ENCODE measurements at places on chromosomes 6 and 20. TPM values are rescaled to one million over a fixed set of nuclear protein-coding genes. Genes with fewer than 3 reads are reported as not detected.

DNA sequence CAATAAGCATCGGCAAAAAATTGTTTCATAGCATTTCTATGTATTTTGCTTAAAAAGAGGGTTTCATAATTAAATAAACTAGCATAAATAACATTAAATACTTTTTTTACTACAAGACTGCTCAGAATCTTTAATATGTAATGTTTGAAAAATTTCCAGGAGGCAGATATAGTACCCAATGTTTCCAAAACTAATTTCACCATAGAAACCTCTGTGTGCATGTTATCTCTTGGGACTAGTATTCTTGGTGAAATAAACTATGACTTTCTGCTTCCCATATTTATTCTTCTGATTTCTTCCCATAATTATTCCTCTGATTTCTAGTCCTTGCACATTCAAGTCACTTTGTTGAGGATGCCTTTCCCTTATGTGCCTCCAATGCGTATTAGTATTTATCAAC lies 94.5 kb downstream of the PTPRK start:
- DNase-seq, result no peak
- H3K4me1 ChIP-seq, result no peaks in the 10 kb centered on the region
- H3K27me3 ChIP-seq, result no peaks in the 10 kb centered on the region
- H3K27ac ChIP-seq, result no peak overlapping the region
- no peak overlapping the region for H3K4me3 ChIP-seq

GRCh38 chr20:63260521-63260920 lies 6.3 kb upstream of the NKAIN4 start:
- no peaks in the 10 kb centered on the region for H3K4me1 ChIP-seq
- no peak for DNase-seq
- H3K36me3 ChIP-seq, result no peaks in the 10 kb centered on the region
- no peak overlapping the region for H3K27ac ChIP-seq

DNA sequence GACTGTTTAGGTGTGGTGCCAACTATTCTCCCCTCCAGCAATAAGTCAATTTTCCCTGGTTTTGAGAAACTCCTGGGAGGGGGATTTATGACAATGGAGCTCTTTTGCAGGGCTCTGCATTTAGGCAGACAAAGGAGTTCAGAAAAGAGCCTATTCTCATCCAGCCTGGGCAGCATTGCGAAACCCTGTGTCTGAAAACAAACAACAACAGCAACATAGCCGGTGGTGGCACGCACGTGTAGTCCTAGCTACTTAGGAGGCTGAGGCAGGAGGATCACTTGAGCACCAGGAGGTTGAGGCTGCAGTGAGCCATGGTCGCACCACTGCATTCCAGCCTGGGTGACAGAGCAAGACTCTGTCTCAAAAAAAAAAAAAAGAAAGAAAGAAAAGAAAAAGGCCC lies 6.4 kb downstream of the CLPS start:
- H3K27me3 ChIP-seq, result no peaks in the 10 kb centered on the region
- no peaks in the 10 kb centered on the region for H3K36me3 ChIP-seq
- DNase-seq, result no peak
- no peaks in the 10 kb centered on the region for H3K4me1 ChIP-seq

DNA sequence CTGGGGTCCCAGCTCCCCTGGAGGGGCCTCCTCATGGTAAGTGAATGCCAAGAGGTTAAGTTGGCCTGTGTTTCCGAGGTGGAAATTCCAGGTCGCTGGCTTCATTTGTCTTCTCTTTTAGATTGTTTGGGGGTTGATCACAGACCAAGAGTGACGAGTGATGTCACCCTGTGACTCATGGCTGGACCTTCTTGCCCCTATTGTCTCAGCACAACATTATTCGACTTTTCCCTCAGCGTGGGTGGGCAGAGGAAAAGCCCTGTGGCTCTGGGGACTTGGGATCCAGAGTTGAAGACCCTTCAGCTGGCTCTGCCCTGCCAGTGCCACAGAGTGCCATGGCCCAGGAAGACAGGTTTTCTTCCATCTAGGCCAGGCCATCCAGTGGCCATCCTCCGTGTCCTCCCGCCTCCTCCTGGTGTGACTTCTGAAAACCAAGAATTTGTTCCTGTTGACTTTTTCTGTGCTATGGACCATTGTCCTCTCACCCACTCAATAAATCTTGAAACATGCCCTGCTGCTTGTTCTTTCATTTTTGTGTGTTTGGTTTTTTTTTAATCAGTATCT lies 15.4 kb upstream of the SNHG17 start:
- no peak overlapping the region for H3K27ac ChIP-seq
- no peak for DNase-seq
- H3K4me3 ChIP-seq, result no peak overlapping the region
- no peaks in the 10 kb centered on the region for H3K27me3 ChIP-seq
- H3K4me1 ChIP-seq, result peaks cover 6% of the 10 kb centered on the region

DNA sequence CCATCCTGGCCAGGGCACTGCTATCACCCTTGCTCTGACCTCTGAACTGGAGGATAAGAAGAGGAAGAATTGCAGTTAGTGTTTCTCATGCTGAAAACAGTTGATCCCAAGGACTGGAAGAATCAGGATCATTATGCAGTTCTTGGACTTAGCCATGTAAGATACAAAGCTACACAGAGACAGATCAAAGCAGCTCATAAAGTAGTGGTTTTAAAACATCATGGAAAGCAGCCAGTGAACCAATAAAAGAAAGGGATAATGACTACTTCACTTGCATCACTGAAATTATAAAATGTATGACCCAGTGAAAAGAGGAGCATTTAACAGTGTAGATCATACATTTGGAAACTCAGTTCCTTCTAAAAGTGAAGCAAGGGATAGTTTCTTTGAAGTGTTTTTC lies 47.7 kb downstream of the DNAH8 start:
- H3K27ac ChIP-seq, result no peak overlapping the region
- H3K4me1 ChIP-seq, result no peaks in the 10 kb centered on the region
- no peaks in the 10 kb centered on the region for H3K27me3 ChIP-seq
- no peaks in the 10 kb centered on the region for H3K36me3 ChIP-seq
- H3K4me3 ChIP-seq, result no peak overlapping the region

SAMD5 gene
- total RNA-seq, result 13.5 TPM

C4A gene
- total RNA-seq, result 275 TPM
